HAP-1 (cell line): ENCODE measurements at places on chromosomes 11 and 22.
A peak's percentile ranks its signal among the peaks of the same experiment; 100 is the strongest.

DNA sequence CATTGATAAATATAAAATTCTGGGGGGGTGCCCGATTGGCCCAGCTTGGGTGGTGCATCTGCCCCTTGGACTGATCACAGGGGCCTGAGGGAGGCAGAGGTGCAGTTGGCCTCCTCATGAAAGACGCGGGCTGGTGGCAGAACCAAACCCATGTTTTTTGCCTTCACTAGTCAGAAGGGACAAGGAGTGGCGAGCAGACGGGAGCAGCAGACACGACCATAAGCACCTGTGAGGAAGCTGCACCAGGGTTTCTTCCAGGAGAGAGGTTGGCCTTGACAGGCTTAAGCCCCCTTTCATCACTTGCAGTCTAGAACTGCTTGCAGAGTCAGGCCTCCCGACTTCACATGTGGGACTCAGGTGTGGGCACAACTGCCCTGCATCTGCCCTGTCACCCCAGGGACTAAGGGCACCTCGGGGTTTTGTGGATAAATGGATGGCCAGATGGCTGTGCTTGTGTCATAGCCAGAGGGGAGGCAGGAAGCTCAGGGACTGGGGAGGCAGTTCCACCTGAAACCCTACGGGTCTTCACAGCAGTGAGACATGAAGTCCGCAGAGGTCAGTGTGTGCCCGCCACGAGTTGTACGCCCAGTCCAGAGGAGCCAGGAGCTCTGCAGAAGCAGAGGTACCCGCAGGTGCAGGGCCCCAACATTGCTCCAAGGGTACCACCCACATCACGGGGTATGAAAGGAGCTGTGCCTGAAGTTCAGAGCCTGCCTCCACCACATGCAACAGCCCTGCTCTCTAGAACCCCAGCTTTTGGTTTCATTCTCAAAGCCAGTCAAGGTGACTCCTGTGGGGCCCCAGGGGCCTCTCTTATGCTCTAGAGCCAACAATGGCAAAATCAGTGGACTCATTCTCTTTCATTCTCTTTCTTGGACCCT lies 18.2 kb upstream of the SYT13 start:
- no peak for DNase-seq

DNA sequence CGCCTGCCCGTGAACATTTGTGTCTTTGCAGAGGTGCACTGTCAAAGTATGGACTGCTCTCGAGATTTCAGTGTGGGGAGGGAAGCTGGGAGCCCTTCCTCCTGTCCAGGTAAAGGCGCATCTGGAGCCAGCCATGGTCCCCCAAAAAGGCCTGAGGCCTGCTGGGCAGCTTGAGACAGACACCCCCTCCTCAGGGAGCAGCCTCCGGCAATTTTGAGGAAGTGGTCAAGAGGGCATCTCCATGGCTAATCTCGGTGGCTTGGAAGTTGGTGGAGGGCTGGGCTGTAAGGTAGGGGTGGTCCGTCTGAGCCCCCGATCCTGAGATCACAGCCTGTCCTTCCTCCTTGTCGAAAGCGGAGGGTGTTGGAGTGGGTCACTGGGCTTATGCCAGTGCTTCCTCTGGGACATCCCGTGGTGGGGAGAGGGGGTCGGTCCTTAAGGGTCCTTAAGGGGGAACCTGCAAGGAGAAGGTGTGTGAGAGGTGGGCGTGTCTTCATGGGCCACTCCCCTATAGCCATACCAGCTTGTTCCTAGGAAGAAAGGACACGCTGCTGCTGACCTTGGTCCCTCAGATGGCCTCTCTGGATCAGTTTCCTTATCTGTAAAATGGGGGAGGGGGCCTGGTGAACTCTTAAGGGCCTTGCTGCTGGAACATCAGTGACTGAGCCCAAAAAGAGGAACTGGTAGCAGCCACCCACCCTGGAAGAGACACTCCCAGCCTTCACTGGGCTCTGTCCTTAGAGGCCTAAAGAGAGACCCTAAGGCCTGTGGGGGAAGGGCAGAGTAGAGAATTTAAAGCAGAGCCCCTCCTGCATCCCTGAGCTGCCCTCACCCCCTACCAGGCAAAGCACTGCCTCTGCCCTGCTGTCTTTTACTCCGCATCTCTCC lies 2.6 kb downstream of the KCNC1 start:
- DNase-seq = no peak

DNA sequence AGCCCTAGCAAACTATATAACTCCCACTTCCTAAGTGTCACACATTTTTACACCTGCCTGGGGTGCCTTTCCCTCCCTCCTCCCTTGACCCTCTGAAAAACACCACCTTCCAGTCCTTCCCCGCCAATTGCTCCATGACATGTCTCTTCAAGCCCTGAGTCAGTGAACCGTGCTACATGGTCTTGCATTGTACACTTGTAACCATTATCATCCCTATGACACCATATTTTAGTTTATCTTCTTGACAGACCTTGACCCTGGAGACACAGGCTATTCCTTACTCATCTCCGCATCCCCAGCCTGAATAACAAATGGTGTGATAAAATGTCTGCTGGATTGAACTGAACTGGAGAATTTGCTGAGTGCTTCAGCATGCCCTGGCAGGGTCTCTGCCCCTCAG lies 36.9 kb downstream of the TNKS1BP1 start:
- DNase-seq = no peak

- DNase-seq = no peak
Observed at GRCh38 chr22:22450343-22450839, 58.2 kb downstream of the ZNF280B start.

GRCh38 chr11:104146421-104146820 lies 17.5 kb downstream of the PDGFD start:
- DNase-seq = no peak

DNA sequence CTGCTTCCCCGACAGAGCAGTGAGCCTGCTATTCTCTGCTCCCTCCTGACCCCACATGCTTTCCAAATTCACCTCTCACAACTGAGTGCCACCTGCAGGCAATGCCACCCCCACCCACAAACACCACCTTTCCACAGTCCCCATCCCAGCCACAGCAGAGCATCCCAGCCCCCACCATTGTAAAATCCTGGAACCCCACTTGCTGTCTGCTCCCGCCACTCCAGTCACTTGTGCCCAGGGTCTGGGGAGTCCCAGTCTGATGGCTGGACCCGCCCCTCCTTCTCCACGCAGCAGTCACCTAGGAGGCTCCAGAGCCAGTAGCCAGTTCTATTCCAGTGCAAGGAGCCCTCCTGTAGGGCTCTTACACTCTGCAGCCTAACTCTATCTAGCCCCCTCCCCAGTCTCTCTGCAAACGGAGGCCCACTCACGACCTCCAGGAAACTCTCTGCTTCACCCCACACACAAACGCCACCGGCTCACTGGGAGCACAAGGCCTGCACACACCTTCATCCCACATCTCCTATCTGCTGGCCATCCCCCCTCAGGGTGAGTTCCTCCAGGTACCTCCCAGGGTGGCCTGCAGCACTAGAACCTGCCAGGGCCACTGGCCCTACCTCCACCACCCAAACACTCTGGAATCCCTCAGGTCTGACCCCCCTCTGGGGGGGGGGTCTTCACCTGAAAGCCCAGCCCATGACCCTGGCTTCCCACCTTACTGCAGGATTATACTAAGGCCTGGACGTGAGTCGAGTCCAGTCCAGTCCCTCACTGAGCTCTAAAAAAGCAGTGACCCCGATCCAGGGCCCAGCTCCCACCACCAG lies 1.4 kb downstream of the GNB1L start:
- DNase-seq = no peak

GRCh38 chr11:111155021-111155420 lies 90.5 kb upstream of the POU2AF2 start:
- DNase-seq = no peak

GRCh38 chr11:72721276-72721675 lies 30.9 kb downstream of the ARAP1 start:
- DNase-seq = no peak

- DNase-seq = no peak
Observed at GRCh38 chr11:72069787-72070251, 10.5 kb downstream of the NUMA1 start.

GRCh38 chr22:49670456-49671330 lies 157.0 kb downstream of the BRD1 start:
- peak; percentile 43 for DNase-seq

GRCh38 chr11:27673979-27674663 lies 26.1 kb downstream of the BDNF start:
- DNase-seq = no peak

DNA sequence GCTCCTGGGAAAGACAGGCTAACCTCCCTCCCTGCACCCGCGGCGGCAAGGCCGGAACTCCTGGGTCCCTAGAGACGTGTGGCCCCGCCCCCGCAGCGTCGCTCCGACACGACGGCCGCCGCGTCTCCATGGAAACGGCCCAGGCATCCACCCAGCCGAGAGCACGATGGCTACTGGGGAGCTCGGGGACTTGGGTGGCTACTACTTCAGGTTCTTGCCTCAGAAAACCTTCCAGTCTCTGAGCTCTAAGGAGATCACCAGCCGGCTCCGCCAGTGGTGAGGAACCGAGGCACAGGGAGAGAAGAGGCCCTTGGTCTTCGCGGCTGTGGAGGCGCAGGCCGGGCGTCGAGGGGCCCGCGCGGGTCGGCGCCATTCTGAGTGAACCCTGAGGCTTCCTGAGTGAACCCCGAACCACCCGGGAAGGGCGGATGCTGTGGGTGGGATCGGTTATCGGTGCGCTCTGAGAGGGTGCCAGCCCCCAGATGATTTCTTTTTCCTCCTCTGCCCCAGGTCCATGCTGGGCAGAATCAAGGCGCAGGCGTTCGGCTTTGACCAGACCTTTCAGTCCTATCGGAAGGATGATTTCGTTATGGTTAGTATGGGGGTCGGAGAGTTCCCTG lies at the start of gene CFAP300:
Gene CFAP300, plus strand, starts transcription at position 133 of the 620 bp plus-strand sequence. Its CDS starts 34 bp downstream, at position 167.
- DNase-seq = peak; percentile 27

- no peak for DNase-seq
Observed at GRCh38 chr11:71484248-71485062, 31.5 kb downstream of the NADSYN1 start.

DNA sequence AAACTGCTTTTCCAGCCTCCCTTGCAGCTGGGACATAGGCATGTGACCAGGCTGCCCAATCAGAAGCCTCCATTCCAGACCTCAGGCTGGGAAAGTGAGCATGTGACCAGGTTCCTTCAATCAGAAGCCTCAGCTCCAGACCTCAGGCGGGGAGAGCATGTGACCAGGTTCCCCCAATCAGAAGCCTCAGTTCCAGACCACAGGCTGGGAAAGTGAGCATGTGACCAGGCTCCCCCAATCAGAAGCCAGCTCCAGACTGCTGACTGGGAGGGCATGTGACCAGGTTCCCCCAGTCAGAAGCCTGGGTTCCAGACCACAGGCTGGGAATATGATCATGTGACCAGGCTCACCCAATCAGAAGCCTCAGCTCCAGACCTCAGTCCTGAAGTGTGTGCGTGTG lies 11.7 kb upstream of the IL2RB start:
- DNase-seq = no peak

DNA sequence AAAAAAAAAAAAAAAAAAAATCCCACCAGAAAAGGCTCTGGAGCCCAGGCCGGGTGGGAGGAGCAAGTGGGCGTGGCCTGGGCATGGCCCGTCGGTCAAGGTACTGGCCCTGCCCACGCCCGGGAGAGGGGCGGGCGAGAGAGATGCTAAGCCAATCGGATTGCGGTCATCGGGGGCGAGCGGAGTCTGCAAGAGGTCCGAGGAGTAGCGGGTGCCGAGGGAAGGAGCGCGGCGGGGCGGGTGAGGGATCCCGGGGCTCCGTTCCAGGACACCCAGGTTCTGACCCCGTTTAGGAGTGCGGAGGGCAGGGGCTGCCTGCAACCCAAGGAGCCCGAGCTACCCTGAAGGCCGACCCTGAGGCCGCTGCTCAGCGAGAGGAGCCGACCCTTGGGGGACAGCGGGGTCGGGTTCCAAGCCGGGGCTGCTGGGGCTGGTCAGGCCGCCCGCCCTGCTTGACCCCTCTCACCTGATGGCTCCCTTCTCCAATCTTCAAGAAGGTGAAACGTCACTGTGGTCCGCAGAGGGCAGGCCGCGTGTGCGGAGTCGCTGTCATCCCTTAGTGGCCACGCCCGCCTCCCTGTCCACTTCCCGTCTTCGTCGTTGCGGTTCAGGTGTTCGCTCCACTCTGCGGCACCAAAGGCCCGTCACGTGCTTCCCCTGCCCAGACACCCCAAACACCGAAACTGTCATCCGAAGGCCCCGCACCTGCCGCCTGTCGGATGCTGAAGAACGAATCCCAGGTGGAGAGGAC lies 11.1 kb upstream of the TAB1 start:
- DNase-seq = no peak

- DNase-seq = peak; percentile 13
Observed at GRCh38 chr11:1226986-1227550, 4.2 kb downstream of the MUC5B start.

GRCh38 chr11:131463162-131463561 lies 92.7 kb downstream of the NTM start:
- no peak for DNase-seq

DNA sequence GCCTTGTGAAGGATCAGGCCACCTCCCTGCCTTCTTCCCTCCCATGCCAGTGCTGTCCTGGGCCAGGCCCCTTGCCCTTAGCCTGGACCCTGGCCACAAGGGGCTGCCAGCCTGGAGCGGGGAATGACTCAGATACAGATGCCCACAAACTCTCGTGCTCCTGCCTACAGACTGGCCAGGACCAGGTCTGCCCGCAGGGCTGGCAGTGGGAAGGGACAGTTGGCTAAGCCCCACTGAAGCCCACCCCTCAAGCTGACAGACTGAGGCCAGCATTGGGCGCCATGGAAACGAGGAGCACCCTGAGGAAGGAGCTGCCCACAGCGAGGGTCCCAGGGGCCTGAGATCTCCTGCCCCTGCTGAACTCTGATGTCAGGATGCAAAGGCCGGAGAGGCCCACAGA lies 14.1 kb downstream of the SCUBE1 start:
- DNase-seq = no peak

DNA sequence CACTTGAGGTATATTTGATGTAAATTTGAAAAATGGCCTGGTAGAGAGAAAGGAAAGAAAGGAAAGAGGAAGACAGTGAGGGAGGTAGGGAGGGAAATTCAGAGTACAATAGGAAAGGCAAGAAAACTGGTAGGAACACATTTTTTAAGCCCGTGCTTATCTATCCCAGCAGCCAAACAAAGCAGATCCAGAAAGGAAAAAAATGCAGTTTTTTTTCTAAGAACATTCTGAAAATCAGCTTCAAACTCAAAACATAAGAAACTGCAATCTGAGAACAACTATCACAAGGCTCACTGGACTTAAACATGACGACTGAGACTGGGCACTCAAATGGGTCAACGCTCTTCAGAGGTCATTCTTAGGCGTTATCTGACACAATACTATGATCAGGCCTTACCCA lies 408.3 kb upstream of the DDI1 start:
- no peak for DNase-seq

GRCh38 chr22:46290843-46291785 lies 5.6 kb upstream of the GTSE1 start:
- DNase-seq = no peak
